ENCODE measurements at places on chromosomes 6 and 20. TPM values are rescaled to one million over a fixed set of nuclear protein-coding genes. Genes with fewer than 3 reads are reported as not detected.

- no peak for DNase-seq
These were observed 178.0 kb downstream of the ATXN1 start for GRCh38 chr6:16583144-16583762.

- DNase-seq = no peak
These were observed 214.6 kb upstream of the SNX9 start for GRCh38 chr6:157608221-157609075.

EPPIN gene
- 0.14 TPM for polyA plus RNA-seq

DNA sequence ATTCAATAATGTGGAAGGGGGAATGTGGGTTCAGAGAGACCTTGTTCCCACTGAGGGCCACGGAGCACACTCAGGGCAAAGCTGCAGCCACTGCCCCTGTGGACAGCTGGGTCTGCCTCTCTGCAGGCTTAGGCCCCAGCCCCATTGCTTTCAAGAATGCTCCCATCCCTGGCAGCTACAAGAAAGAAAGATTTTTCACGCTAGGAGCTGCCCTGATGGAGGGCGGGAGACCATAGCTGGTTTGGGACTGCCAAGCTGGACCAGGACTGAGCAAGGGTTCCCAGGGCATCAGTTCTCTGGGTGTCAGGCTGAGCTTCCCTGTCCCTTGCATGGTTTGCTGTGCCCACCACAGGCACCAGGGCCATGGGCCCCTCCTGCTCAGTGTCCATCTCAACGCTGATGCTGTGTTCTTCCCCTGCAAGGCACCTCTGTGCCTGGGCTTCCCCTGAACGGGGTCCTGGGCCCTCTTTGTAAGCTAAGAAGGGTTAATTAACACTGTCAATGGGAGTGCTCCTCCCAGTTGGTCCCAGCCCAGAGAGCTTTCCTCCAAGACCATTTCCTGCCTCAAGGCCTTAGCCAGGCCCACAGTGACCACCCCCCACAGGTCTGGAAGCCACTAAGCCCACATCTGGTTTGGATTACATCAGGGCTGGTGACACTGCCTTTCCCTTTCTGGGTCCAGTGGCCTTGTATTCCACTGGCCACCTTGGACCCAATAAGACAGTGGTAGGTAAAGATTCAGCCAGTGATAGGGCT lies 8.4 kb downstream of the FOXS1 start:
- DNase-seq = no peak

GRCh38 chr20:24275946-24276705 lies 193.3 kb upstream of the SYNDIG1 start:
- DNase-seq = no peak

DNA sequence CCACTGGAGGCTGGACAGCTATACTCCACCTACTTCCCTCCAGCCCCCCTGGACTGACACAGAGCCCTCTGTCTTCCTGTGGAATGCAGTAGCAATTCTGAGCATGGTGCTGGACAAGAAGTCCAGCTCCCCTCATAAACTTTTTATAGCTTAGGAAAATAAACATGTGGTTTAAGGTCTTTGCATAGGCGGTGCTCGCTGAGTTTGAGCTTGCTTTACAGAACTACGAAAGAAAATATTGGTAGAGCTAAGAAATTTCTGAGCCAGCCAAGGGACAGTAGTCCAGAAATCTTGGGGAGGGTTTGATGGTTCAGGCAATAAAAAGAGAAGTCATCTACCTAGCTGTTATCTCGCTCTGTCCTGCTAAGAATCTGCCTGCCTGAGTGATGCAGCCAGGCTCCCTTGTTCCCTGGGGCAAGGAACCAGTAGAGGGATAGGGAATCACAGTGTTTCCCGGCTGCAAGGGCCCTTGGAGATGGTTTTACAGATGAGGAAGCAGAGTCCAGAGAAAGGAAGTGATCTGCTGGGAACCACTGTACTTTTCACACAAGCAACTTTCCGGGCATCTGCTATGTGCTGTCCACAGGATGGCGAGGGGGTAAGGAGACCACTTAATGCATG lies 343.4 kb downstream of the CDC5L start:
- DNase-seq = peak; percentile 27

DNA sequence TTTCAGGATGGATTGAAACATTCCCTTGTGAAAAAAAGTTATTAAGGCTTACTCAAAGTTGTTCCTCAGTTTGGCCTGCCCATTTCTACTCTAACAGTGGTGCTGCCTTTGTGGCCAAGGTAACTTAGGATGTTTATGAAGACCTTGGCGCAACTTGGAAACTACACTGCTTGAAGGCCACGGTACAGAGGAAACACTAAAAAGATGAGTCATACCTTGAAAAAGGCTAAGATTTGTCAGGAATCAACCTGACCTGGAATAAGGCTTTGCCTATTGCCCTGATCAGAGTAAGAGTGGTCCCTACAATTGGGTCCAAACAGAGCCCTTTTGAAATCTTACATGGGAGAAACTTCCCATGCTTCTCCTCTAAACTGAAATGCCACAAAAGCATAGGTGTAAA lies 119.9 kb upstream of the MOCS1 start:
- DNase-seq = no peak

- DNase-seq = no peak
These were observed 20.0 kb downstream of the SUN5 start for GRCh38 chr20:32984196-32984595.

GRCh38 chr6:36610956-36611336 lies 16.8 kb downstream of the SRSF3 start:
- no peak for DNase-seq

DNA sequence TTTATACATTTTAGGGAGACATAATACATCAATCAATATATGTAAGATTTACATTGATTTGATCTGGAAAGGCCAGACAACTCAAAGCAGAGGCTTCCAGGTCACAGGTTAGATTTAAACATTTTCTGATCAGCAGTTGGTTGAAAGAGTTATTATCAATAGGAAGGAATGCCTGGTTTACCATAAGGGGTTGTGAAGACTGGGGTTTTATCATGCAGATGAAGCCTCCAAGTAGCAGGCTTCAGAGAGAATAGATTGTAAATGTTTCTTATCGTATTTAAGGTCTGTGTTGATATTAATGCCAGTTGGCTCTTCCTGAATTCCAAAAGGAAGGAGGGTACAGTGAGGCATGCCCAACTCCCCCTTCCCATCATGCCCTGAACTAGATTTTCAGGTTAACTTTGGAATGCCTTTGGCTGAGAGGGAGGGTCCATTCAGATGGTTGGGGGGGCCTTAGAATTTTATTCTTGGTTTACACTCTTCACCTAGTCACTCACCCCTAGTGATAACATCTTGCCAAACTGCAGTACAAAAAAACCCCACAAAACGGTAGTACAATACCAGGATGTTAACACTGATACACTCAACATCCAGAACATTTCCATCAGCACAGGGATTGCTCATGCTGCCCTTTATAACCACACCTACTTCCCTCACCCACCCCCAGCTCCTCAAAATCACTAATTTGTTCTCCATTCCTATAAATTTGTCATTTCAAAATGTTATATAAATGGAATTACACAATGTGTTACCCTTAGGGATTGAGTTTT lies 259.6 kb upstream of the PLN start:
- no peak for DNase-seq

- no peak for DNase-seq
These were observed 288.0 kb downstream of the TSHZ2 start for GRCh38 chr20:53260168-53260567.

- no peak for DNase-seq
These were observed 568.7 kb upstream of the RNF217 start for GRCh38 chr6:124393536-124393935.

- no peak for DNase-seq
These were observed 107.6 kb upstream of the MCHR2 start for GRCh38 chr6:100101644-100102043.

GRCh38 chr6:42017021-42017643 lies 33.2 kb upstream of the TAF8 start:
- DNase-seq = no peak

- no peak for DNase-seq
These were observed 116.8 kb downstream of the ARHGAP18 start for GRCh38 chr6:129593233-129593564.

GFRA4 gene
- polyA plus RNA-seq = 0.13 TPM

DNA sequence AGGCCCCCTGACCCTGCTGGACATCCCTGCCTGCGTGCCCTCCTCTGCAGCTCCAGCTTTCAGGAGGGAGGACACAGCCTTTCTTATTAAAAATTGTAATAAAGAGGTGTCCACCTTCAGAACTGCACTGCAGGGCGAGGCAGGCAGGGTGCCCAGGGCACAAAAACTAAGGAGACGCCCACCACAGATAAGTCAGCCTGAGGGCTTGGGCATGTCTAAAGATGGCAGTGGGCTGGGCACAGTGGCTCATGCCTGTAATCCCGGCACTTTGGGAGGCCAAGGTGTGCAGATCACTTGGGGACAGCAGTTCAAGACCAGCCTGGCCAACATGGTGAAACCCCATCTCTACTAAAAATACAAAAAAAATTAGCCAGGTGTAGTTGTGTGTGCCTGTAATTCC lies 7.0 kb upstream of the C20orf144 start:
- no peak for DNase-seq

DSP gene
- 67.9 TPM for polyA plus RNA-seq

- DNase-seq = no peak
These were observed 129.8 kb downstream of the SLC23A2 start for GRCh38 chr20:4871486-4871885.

GRCh38 chr20:23136893-23137745 lies 51.0 kb upstream of the CD93 start:
- DNase-seq = no peak

TBX18 gene
- polyA plus RNA-seq = 7.1 TPM

GRCh38 chr6:155943635-155944034 lies 488.0 kb upstream of the NOX3 start:
- no peak for DNase-seq

DNA sequence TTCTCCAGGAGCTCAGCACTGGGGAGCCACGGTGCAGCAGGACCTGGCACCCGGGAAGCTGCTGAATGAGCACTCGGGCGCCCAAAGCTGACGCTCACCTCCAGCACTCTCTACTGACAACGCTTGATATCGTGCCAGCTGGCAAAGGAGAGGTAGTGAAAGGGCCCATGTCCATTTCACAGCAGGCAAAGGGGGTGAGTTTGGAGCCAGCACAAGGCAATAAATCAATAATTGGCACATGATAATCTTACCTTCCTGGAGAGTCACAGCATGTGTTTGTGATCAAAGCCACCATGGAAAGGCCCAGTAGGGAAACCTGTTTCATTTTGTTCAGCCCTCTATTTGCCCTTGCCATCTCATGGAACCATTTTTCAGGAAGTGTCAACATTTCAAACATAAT lies 23.3 kb upstream of the SMIM26 start:
- DNase-seq = no peak

- no peak for DNase-seq
These were observed 6.6 kb downstream of the ALDH5A1 start for GRCh38 chr6:24501374-24501773.

DNA sequence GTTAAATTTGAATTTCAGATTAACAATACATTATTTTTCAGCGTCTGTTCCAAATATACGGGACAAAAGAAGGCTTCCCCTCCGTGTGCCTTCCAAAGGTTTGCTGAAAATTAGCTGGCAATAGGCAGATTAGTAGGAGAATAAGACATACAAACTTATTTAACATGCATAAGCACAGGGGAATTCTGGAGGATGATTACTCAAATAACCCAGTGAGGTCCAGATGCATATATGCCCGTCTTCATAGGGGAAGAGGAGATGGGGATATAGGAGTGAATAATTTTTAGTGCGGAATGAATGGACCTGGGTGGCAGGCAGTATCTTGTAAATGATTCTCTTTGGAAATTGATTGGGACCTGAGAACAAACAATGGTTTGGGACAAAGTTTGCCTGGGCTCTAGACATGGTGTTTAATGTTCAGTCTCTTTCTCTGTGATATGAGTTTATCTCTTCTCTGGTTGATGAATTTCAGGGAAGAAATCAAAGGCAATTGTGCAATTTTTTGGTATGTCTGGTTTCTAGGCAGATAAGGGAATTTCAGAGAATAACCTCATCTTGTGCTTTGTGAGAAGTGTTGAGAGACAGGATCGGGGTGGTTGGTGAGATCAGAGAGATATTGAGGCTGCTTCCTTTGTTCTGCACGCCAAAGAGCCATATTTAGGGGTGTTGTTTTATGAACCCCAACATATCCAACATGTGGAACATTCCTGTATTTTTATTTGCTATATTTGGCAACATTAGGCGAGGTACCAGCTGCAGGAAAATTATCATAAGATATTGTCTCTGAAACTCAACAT lies 63.7 kb downstream of the MKKS start:
- no peak for DNase-seq

CD83 gene
- 12.5 TPM for polyA plus RNA-seq

- no peak for DNase-seq
These were observed 98.2 kb downstream of the CAP2 start for GRCh38 chr6:17491416-17492142.

DNA sequence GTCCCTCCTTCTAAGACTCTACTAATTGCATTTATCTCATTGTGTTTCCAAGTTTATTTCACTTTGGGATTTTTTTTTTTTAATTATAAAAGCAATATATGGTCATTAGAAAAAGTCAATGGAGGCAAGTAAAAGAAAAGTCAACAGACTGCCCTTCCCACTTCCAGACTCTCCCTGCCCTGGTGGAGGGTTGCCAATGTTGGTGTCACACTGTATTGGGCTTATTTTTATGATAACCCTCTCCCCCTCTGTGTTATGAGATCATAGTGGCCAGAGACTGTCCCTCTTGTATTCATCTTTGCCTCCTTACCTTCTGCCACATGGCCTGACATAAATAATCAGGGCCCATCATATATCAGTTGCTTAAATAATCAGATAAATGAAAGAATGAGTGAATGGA lies 63.4 kb downstream of the LRRC1 start:
- DNase-seq = no peak

- no peak for DNase-seq
These were observed 365.7 kb upstream of the EPHA7 start for GRCh38 chr6:93784794-93785693.

ZSCAN23 gene
- 16.4 TPM for polyA plus RNA-seq

CD164 gene
- polyA plus RNA-seq = 606 TPM

- no peak for DNase-seq
These were observed 39.2 kb downstream of the ZMYND8 start for GRCh38 chr20:47317127-47317895.

HSPA1A gene
- 96.9 TPM for polyA plus RNA-seq

DNA sequence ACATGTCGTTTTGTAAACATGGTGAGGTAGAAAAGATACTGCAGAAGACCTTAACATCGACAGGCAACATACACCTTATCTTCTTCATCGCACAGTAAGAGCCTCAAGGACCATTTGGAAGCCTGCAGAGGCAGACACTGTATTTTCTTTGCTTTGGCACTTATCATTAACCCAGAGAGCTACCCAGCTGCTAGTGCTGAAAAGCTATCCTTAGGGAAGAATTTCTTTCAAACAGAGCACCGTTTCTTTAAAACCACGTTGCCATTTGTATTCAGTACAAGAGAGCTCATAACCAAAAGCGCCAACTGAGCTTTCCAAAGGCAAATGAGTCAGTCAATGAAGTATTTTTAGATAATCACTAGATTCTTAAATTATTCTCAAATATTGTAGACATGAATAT lies 306.6 kb downstream of the EPM2A start:
- no peak for DNase-seq

DNA sequence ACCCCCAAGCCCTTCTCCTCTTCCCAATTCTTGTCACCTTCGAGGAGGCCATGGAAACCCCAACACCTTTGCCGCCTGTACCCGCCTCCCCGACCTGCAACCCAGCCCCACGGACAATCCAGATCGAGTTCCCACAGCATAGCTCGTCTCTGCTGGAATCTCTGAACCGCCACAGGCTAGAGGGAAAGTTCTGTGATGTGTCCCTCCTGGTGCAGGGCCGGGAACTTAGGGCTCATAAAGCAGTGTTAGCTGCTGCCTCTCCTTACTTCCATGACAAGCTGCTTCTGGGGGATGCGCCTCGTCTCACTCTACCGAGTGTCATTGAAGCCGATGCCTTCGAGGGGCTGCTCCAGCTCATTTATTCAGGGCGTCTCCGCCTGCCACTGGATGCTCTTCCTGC lies 675 bp downstream of the ZBTB9 start:
- no peak for DNase-seq

WFDC2 gene
- 224 TPM for polyA plus RNA-seq

All from right renal pelvis (tissue), 4 donors.